ENCODE measurements at places on chromosomes 1 and 21. TPM values are rescaled to one million over a fixed set of nuclear protein-coding genes. Genes with fewer than 3 reads are reported as not detected.

KCNE2 gene
- total RNA-seq: not detected

DNA sequence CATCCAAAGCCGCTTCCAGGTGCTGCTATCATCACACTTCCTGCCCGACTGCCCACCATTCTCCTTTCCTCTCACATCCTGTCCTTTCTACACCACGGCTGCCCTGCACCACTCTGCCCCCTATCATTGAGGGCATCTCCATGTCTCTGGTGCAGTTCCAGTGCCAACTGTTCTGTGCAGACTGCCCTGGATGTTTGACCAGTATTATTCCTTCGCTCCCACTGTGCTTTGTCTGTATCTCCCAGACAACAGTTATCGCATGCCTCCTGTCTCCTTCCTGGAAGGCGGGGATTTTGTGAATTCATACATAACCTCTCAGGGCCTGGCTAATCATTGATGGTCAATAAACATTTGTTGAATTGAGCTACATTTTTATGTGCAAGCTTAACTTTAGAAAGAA is 63.6 kb upstream of the GNG12 start:
- peak; percentile 65 for DNase-seq

DNA sequence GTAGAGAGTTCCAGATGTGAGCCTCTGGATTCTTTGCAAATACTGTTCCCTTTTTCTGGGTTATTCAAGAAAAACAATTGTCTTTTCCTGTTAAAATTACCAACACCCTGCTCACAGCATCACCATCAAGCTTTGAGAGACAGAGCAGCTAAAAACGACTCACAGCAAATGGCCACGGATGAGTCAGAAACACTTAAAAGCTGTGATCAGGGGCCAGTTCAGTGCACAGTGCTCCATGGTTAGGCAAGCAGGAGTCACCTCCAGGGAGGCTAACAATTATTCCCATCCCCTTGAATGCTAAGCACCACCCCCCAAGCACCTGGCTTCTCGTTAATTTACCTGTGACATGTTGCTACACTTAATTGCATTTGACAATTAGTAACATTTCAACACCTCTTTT is 128.4 kb upstream of the CAMK1G start:
- no peak for DNase-seq

DNA sequence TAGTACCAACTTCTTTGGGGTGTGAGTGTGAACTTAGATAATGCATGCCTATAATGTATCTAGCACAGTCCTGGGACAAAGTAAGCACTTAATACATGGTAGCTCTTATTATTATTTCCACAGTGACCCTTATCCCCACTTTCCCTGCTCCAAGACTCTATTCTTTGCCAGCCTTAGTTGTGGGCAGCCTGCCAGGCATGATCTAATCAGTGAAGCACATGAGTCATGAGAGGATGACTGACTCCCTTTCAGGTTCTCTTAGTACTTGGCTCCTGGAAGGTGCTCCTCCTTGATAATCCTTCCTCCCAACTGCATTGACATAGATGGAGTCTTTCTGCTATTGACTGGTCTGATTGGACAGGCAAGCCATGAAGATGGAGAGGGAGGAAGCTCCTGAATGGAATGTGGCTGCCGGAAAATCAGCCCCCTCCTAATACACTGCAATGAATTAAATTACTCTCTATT is 17.4 kb upstream of the GNG12 start:
- peak; percentile 97 for DNase-seq

Measured in lung microvascular endothelial cell (primary cell).